ENCODE measurements at places on chromosomes 2 and 18.

DNA sequence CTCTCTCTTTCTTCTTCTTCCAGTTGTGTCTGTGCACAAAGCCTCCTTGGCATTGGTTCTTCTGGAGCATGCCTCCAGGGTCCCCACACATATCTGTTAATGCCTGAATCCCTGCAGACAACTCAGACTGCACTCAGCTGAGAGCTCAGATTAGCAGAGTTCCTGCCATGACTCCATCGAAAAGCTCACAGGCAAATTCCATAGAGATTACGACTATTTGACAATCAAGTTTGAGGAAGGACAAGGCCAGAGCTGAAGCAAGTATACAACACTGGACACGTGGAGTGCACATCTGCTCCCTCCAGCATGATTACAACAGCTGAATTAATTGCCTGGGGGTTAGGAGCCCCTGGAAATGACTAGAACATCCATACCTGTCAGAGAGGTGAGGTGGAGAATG lies 190.7 kb downstream of the INSIG2 start:
- no peak for DNase-seq

GRCh38 chr2:101521487-101521886 lies 46.6 kb upstream of the RFX8 start:
- peak; percentile 36 for DNase-seq

DNA sequence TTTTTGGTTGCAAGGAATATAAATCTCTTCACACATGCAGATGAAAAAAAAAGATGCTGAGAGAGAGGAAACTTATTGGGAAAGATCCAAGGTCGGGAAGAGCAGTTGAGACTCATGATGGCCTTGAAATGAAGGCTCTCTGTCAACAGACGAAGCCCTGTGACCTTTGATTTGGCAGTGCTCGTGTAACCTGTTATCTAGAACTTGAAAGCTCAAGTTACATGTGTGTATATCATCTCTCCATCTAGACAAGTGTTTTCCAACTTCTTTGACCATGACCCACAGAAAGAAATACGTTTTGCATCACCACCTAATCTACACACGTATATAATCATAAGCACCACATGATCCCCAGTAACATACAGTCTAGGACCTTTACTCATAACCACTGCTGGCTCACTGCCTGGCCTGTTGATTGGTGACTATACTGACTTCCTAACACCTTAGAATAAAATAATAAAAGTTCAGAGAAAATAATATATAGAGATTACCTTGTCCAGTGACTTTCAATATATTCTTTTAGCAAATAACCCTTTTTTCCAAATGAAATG lies 319.0 kb upstream of the PKDCC start:
- DNase-seq: no peak

DNA sequence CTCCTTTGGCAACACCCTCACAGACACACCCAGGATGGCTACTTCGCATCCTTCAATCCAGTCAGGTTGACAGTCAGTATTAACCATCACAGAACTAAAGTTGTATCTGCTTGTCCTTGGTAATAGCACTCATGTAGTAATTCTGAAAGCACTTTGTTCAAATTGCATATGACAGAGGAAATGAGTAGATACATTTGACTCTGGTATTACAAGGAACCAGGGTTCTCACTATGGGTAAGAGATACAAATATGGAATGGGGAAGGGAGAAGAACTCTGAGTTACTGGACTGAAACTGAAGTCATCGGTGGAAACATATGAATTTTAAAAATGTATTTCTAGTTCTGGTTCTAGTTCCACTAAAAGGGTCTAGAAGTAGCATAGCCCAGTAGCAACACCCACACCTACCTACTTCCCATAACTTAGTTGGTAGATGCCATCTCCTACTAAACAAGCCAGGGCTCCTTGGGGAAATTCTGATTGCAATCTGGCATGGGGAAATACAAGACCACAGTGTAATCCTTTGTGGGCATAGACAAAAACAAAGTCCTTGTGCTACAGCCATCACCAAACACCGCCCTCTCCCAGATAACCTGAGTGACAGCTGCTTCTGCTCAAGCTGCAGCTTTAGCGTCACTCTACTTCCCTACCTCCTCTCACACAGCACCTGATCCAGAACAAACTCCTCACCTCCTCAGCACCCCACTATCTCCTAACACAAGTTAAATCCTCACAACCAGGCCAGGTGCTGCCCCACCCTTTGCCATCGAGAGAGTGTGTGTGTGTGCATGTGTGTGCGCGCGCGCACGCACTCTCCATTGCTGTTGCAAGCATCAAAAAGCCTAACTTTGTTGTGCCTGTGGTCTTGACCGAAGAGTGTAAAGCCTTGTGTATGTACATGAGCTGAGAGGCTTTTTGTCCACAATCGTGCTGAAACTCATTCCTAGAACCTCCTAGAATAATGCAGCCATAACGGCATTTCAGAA lies 31.4 kb upstream of the CD226 start:
- no peak for DNase-seq

GRCh38 chr2:26559556-26559955 lies 81.6 kb downstream of the CIB4 start:
- DNase-seq: no peak

- no peak for DNase-seq
Observed at GRCh38 chr2:111028720-111029119, 92.0 kb upstream of the BCL2L11 start.

GRCh38 chr2:101400506-101401325 lies 13.4 kb upstream of the CREG2 start:
- no peak for DNase-seq

- peak; percentile 22 for DNase-seq
Observed at GRCh38 chr18:61893309-61893970, 633 bp upstream of the RNF152 start.

GRCh38 chr2:134869946-134870736 lies 31.7 kb downstream of the ACMSD start:
- DNase-seq: no peak

DNA sequence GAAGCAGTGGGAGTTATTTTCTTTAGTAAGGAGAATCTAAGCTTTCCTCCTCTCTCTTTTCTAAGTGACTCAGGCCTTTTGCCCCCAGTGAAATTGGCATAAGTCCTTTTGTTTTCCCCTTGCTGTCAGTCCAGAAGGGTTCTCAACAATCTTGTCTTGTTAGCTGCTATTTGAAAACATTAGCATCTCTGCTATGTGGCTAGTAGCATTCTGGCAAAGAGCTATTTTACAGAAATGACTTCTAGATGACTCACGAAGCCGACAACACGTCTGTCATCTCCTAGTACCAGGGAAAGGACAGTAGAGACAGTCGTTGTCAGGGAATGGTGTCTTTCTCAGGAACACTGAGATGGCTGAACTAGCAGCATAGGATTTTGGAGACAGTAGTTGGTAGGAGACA lies 14.7 kb downstream of the SMARCAL1 start:
- DNase-seq: no peak

DNA sequence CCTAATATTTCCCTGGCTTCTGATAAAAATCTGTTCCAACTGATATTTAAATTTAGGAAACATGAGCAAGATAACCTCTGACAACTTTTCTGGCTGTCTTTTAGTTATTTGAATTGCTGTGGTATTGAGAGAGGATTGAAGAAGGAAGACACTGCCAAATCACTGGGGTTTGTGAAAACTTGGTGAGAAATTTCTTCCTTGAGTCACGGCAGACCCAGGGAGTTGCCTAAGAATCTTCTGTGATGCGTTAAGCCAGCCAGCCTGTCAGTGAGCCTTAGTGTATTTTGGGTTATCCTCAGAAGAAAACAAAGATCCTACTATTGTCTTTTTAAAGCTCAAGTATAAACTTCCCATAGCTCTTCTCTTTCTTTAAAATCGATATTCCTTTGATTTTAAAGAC lies 17.5 kb upstream of the DOK6 start:
- DNase-seq: no peak

- no peak for DNase-seq
Observed at GRCh38 chr2:219453671-219454590, 19.3 kb downstream of the SPEG start.

GRCh38 chr2:98434492-98434891 lies 10.2 kb upstream of the INPP4A start:
- DNase-seq: no peak

- no peak for DNase-seq
Observed at GRCh38 chr18:80067321-80067720, 33.1 kb downstream of the RBFA start.

GRCh38 chr2:61959381-61960293 lies 54.2 kb downstream of the COMMD1 start:
- DNase-seq: no peak

GRCh38 chr18:3052411-3052758 lies 39.4 kb upstream of the LPIN2 start:
- no peak for DNase-seq

- DNase-seq: no peak
Observed at GRCh38 chr2:112765251-112765650, 842 bp upstream of the CKAP2L start.

DNA sequence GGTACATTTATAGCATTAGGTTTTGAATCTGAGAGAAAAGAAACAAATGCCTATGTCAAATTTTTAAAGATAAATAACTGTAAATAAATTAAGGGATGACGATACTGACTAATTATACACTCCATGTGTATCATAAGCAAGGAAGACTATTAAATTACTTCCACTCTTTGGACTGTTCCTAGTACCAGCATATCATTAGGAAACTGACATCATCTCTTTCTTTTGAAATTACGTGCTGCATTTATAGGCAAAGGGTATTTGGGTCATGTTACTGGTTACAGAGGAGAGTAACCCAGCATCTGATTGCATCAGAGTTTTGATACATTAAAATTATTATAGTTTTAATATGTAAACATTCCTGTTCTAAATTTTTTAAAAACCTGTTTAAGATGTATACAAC lies 309.7 kb downstream of the XIRP2 start:
- no peak for DNase-seq

GRCh38 chr2:139669675-139670074 lies 889.5 kb upstream of the NXPH2 start:
- no peak for DNase-seq

- no peak for DNase-seq
Observed at GRCh38 chr2:226488034-226488433, 311.6 kb downstream of the IRS1 start.

- no peak for DNase-seq
Observed at GRCh38 chr2:2112416-2113105, 218.5 kb downstream of the MYT1L start.

GRCh38 chr2:206764673-206765241 lies 371 bp downstream of the MDH1B start:
- no peak for DNase-seq

DNA sequence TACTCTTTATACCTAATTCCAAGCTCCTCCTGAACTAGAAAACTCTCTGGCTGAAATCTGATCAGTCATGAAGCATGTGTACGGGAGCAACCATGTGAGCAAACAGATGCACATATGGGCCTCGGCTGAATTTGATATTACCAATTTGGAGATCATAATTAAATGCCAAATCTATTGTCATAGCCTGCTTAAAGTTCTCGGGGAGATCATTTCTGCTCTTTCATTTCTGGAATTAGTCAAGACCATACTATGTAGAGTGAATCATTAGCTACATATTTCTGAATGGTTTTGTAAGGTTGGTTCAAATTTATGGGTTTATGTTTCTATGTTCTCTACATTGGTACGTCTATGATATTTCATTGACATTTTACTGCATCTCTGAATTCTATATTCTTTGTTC lies 205.5 kb downstream of the UBE2E3 start:
- DNase-seq: no peak

GRCh38 chr2:3126911-3127621 lies 250.6 kb downstream of the EIPR1 start:
- DNase-seq: peak; percentile 0

DNA sequence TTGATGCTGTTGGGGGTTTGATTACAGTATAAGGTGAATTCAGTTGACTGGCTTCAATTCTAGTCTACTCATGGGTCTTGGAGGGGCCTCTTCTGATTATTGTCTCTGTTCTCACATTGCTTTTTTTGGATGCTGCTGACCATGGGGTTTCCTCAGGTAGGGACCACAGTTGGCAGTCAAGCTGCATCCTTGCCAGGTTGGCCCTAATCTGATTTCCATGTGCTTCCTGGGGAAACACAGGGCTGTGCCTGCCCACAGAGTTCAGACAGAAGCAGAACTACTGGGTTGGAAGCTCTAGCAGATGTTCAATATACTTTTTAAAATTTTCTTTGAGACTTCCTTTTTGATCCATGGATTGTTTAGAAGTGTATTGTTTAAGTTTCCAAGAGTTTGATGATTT lies 227.3 kb downstream of the XIRP2 start:
- DNase-seq: no peak

DNA sequence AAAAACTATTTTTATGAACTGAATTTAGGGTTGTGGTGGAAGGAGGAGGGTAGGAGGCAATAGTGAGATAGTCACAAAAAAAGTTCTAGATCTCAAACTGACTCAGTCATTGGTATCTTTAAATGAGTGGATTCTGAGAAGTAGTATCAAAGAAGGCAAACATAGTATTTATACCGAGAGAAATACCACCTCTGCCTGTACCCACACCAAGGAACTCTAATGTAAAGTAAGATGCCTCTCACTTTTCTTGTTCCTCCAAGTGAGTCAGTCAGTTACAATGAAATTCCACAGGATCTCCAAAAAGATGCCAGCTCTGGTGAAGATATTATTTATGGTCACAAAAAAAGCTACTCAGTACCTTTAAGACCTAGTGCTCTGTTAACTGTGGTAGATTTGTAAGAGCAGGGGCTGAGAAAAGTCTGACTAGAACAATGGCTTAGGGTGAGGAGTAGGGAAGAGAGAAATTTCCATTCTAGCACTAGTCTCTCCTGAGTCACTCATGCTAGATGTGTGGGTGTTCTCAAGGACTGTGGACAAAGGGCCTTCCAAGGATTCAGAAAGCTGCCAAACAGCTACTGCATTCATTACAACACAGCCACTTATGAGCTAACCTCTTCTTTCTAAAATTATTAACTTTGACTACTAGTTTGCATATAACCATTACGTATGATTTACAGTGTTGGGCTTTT lies 36.3 kb downstream of the YWHAQ start:
- peak; percentile 28 for DNase-seq

DNA sequence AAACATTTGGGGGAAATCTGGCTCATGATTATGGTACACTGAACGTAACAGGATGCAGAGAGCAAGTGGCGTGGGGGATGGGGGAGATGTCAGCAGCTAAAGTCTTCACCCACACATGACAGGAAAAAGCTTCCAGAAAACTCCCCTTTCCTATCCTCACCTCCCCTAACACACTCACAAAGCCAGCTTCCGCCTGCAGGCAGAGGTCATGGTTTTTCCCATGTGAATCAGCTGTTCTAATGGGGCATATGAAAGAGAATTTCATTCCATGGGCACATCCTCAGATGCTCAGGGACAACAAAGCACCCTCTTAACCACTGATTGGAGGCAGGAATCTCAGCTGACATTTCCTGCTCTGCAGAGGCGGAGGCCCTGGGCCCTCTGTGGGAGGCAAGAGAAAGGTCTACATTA lies 129.1 kb downstream of the TSN start:
- DNase-seq: no peak

DNA sequence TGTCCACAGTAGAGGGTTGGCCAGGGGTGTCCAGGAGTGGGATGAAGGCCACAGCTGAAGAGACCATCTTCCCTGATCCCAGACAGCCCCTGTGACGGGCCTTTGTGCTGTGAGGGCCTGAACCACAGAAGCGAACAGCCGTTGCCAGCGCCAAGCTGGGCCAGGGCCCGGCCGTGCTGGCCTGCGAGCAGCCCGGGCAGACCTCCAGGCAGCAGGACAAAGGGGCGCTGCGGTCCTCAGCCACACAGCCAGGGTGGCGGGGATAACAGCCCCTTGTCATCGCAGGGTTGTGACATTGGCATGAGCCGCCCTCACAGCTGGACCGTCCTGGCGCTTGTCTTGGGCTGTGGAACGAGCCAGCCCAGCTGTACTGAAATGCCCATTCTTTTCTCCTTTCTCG lies 161.1 kb downstream of the FAM210A start:
- DNase-seq: no peak

GRCh38 chr18:35584735-35585134 lies 3.2 kb downstream of the GALNT1 start:
- DNase-seq: no peak

- DNase-seq: no peak
Observed at GRCh38 chr2:100119235-100119634, 23.2 kb downstream of the AFF3 start.
